NCI-H1092 treated with DMSO at 0.1 percent for 48 hours (cell line): ENCODE measurements at places on chromosomes 11 and 22.

GRCh38 chr22:38886333-38886732, 14.3 kb upstream of the CBX6 start:
- DNase-seq: no peak

DNA sequence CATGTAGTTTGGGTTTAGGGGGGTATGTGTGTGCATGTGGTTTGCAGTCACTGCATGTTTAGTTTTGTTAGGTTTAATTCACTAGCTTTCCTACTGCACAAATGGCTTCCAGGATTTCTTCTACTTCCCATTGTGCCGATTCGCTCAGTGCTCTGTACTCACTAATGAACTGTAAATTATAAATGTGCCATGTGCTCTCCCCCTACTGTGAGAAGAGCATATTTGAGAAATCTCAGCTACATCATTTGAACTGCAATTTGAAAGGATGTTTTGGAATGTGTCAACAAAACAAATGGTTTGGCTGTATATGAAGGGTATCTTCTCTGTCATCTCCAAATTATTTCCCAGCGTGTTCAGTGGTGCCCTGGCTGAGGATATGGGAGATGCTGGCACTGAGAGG, 28.1 kb downstream of the CYB5R2 start:
- no peak for DNase-seq

DNA sequence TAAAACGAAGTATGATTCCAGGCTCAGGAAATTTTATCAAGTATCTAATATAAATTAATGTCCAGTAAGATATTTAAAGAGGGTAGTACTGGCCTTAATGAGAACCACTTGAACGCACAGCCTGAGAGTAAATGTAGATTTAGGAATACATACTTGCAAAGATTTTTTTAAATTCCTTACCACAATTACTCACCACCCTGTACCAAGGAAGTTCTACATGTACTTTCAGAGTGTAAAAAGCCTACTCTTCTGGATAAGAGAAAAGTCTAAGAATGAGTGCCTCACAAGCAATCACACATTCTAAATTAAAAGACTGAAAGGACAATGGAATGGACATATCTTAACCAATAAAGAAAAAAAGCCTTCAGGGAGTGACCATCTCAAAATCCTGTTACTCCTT, 697.4 kb downstream of the DLG2 start:
- DNase-seq: no peak

- no peak for DNase-seq
These were observed 83.1 kb upstream of the SLC5A12 start for GRCh38 chr11:26805001-26805400.

- peak; percentile 43 for DNase-seq
These were observed 40.0 kb downstream of the TPCN2 start for GRCh38 chr11:69088676-69089146.

- no peak for DNase-seq
These were observed 481 bp downstream of the ANGPTL5 start for GRCh38 chr11:101915791-101916291.

DNA sequence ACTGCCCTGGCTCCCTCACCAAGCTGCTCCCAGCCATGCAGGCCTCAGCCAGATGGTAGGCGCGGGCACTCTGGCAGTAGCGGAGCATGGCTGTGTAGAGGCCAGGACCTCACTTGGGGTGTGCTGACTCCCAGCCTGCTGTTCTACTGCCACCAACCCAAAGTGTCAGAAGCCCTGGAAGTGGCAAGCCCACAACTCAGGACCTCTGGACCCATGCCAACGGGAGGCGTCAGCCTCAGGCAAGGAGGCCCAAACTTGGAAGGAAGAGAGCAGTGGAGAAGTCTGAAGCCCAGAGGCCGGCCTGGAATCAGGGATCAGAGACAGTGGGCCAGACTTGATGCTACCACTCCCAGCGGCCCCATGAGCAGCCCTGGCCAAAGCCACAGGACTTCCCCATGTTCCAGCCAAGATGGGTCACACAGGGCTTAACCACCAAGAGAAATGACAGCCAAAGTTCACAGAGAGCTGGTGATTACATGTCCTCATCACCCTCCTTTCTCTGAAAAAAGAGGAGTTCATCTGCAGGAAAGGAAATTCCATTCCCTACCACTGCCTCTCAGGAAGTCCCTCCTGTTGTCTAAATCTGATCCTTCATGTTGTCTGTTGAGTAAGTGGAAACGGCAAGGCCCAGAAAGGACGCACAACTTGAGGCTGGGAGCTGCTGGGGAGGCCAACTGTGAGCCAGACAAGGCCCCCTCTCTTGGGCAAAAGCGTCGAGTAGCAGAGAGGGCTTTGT, 4.4 kb downstream of the ARRB1 start:
- DNase-seq: no peak

- no peak for DNase-seq
These were observed 90.0 kb downstream of the CCDC81 start for GRCh38 chr11:86464509-86465221.

DNA sequence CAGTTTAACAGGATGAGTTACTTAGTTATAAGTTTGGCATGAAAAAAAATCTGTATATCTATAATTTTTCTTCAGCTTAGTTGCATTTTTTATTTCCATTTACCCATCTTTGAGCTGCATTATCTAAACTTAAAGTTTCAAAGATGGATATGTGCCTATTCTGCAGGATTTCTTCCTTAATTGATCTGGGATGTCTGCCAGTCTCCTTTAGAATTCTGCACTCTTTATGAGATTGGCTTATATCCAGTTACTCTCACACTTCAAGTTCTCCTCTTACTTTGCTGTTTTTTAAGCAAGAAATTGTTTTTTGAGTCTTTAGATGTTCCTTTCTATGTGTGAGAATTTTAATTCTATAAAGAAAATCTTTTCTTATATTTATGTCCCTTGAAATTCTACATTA, 5.1 kb upstream of the PDGFD start:
- no peak for DNase-seq

DNA sequence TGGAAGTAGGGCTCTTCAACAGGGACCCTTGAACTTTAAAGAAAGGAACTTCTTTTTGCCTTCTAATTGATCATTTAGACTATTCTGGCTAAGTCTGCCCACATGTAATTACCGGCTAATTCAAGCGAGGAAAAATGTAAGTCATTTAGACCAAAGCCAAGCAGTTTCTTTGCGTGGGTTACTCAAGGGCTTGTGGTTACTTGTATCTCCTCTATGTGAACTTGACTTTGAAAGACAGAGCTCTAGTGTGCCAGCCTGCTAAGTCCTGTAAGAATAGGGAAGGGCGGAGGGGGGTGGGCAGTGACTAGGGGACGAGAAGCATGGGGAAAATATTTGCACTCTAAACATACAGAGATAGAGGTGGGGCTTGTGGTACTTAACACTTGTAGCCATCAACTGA, 145.2 kb upstream of the TEAD1 start:
- DNase-seq: no peak
